Calu3 (cell line): ENCODE measurements at places on chromosomes 12 and 14. TPM values are rescaled to one million over a fixed set of nuclear protein-coding genes. Genes with fewer than 3 reads are reported as not detected.

DNA sequence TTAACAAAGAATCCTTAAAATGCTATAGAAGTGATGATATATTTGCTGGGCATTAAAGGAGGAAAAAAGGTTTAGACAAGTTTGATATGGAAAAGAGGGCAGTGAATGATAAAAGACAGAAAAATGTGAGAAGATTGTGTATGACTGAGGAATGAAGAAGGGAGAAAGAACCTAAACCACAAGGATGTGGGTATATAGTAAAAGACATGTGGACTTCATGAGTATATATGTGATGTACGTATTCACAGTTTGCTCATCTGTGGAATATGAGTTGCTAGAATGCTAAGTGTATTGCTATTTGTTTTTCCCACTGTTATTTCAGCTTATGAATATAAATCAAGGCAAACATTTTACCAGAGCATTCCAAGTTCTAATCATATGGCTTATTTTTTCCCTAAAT is 2.1 kb upstream of the SLC16A7 start:
- DNase-seq, result no peak

DNA sequence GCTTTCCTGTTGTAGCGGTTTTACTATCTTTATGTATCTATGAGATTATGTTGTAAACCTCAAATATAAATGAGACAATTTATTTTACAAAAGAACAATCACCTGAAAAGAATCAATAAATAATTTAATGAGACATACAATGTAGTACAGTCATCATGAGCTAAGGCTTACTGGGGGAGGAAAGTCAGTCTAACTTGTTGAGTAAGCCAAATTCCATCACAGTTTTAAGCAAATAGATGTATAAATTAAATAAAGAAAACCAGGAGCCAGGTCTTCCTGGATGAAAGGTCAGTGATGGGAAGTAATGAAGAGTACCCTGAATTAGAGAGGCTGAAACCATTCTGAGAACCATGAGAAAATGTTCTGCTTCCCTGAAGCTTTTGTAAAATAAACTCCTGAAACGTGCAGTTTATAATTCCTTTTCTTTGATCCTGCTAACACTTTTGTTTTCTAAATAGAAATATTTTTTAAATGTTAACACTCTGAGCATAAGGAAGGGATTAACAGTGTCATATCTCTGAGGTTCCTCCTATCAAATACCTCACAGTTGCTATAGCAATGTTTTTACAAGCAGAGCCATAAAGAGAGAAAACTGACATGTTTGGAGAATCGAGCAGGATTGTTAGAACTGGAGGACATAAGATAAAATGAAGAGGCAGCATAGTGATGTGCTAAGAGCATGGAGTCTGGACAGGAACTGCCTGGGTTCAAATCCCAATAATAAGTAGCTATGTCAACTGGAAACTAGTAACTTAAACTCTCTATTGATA is 444.9 kb upstream of the FOXG1 start:
- no peak for DNase-seq

DNA sequence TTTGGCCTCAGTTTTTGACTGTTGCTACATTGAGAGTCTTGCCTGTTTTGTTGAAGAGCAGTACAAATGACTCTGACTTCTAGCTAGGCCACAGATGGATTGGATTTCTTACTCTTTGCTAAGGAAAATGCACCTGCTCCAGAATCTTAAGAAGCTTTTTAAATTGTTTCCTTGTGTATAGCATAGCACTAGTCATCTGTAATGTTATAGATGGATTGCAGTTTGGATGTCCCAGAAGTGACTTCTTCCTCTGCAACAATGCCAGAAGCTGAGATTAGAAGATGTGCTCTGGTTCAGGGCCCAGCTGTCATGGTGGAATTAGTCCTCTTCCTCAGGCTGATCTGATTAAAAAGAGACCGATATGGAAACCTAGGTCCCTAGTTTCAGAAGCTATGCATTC is 67.9 kb downstream of the DAAM1 start:
- no peak for DNase-seq

The INSM2 gene
- total RNA-seq, result not detected in 2 replicates

The ADAM20 gene
- total RNA-seq, result 1.3 and 1.8 TPM in 2 replicates

DNA sequence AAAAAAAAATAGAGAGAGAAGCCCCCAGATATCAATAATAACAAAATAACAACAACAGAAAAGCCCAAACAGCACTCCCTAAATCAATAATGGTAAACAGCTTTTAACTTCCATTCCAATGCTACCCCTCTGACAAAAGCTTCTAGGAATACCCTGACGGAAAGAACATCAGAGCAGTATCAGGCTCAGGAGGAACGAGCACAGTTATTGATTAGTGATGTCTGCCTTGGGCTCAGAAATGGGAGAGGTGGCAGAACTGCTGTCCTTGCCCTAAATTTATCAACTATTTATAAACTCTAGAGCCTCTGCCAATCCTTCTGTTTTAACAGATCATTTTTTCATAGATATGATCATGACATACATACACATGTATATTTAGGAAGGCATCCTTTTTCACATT is 41.9 kb downstream of the P2RX4 start:
- DNase-seq, result no peak

DNA sequence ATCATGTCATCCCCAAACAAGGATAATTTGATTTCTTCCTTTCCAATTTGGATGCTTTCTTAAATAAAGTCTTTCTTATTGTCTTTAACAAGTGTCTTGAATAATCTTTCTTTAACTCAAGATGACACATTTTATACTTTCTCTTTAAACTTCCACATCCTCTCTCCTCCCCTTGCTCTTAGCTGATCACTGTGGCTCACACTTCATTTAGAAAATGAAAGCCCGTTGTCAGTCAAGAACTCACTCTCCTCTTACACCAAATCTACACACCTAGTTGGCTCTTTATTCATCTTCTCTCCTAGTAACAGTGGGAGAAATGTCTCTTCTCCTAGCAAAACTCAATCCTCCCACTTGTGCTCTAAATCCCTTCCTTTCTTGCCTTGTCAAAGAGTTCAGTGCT is 10.4 kb upstream of the RMST start:
- DNase-seq, result no peak

DNA sequence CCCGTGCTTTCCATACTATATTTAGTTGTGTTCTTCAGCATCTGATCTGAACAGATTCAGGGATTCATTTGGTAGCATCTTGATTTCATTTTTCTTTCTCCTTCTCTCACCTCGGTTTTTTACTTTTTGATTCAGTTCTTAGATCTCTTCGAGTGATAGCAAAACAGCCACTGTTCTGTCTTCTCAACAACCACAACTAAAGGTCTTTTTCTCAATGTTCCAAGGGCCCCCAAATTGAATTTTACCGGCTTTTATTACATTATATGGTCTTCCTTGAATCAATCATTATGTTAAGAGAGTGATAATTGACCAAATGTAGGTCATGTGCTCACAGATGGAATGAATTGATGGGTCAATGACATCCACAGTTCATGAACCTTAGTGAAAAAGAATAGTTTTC is 164.5 kb upstream of the LMNTD1 start:
- DNase-seq, result no peak

DNA sequence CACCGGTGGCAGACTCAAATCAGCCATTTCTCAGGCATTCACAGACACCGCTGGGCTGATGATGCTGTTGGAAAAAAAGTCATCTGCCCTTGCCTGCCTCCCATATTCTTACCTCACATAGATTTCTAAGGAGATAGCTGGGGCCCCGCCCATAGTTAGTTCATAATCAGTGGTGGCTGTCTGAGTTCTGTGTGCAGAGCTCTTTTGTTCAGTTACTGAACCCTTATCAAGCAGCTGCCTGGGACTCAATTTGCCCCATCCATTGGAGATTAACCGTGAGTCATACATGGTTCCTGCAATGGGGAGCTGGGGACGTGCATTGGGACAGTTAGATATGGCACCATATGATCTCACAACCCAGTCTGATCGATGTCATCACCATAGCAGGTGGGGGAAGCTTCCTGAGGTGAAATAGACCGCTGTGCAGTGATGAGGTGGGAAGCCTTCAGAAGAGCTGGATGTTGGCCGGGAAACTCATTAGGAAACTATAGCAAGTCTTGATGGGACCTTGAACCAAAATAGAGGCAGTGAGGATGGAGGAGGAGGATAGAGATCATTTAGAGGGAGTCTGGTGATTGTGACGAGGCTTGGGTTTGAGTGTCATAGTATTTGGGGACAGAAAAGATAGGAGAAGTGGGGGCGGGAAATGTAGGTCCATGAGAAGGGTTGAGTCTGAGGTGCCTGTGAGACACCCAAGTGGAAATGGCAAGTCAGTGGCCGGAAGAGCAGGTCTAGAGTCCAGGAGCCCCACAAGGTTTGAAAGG is 147.8 kb downstream of the GCH1 start:
- no peak for DNase-seq

- no peak for DNase-seq
Observed at GRCh38 chr14:51116682-51117081, 21.8 kb upstream of the TRIM9 start.

- DNase-seq, result no peak
Observed at GRCh38 chr12:110780448-110780847, 37.8 kb upstream of the PPP1CC start.

The TMPRSS12 gene
- total RNA-seq, result not detected in 2 replicates

DNA sequence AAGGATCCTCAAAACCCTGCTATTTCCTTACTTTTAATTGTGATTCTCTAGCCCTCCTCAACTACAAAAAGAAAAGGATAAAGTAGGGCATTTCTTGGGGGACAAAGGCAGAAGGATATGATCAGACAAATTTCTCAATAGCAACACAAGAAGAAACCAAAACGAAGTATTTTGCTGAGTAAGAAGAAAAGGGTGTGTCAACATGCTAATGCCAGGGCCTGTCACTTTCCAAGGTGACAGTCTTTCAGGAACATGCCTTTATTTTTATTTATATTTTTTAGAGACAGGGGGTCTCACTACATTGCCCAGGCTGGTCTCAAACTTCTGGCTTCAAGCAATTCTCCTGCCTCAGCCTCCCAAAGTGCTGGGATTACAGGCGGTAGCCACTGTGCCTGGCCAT is 39.8 kb downstream of the CBX5 start:
- no peak for DNase-seq

DNA sequence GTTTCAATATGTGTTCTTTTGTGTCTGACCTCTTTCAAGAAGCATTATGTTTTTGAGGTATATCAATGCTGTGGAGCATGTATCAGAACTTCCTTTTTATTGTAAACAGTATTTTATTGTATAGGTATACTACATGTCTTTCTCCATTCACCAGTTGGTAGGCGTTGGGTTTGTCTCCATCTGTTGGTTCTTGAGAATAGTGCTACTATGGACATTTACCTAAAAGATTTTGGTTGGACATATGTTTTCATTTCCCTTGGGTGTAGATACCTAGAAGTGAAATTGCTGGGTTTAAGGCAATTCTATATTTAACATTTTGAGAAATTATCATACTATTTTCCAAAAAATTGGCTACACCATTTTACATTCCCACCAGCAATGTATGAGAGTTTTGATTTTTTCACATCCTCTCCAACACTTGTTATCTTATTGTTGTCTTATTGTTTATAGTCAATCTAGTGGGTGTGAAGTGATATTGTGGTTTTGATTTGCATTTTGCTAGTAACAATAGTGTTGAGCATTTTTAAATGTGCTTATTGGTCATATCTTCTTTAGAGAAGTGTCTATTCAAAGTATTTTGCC is 409.2 kb downstream of the IPO8 start:
- peak; percentile 7 for DNase-seq

The CIROP gene
- not detected in 2 replicates for total RNA-seq

- DNase-seq, result no peak
Observed at GRCh38 chr14:61392297-61392696, 70.9 kb downstream of the PRKCH start.

- no peak for DNase-seq
Observed at GRCh38 chr12:32476446-32476845, 77.1 kb downstream of the FGD4 start.
